ENCODE measurements at places on chromosomes 6 and 20. TPM values are rescaled to one million over a fixed set of nuclear protein-coding genes. Genes with fewer than 3 reads are reported as not detected.

Gene TRDN
- total RNA-seq: not detected

Gene ZNF343
- total RNA-seq: 21.4 TPM

Gene PRDM1
- 35.9 TPM for total RNA-seq

Gene RBM38
- 100 TPM for total RNA-seq

Gene ELOVL2
- not detected for total RNA-seq

Gene CTCFL
- not detected for total RNA-seq

Gene SPDEF
- total RNA-seq: not detected

Gene SIRPD
- total RNA-seq: not detected

Gene ASIP
- not detected for total RNA-seq

Data from activated CD4-positive, alpha-beta T cell treated with anti-CD3 and anti-CD28 coated beads, Interleukin-2, amount 10 ng/mL, durations not matched to agents 24 days and 14 days (primary cell).